GM12878 (cell line): ENCODE measurements at places on chromosomes 4 and X.

DNA sequence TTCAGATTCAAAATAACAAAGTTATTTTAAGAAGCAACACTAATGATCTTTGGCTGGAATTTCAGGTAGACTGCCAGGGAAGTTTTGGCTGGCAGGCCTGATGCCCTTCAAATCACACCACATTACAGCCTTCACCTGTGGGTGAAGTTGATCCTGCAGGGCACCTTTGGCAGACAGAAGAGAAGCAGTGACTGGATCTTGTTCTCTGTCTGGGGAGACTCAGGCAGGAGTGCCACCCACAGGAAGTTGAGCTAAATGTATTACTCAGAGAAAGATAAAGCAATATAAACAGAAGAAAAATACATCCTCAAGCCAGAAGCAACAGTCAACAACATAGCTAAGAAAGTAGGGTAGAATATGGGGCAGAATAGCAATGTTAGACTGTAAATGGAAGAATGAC, 12.8 kb upstream of the CFAP299 start:
- no peak for DNase-seq

GRCh38 chr4:3871181-3871852, 105.1 kb downstream of the ADRA2C start:
- no peak for DNase-seq

GRCh38 chr4:102525097-102525496, 23.9 kb downstream of the NFKB1 start:
- DNase-seq, result no peak

DNA sequence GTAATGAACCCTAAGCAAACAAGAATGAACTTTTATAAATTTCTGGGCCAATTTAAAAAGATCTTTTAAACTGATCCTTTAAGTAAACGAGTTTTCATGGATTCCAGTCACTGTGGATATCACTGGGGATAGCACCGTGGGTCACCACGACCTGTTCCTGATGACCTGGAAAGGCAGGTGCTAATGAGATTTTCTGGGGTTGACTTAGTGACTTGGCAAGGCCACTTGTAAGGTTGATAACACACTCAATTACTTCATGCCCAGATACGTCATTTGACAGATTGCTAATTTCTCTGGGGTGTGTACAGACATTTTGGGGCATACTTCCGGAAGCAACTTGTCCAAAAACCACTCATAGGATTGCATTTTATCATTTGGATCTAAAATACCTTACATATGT, 24.5 kb downstream of the PDLIM3 start:
- no peak for DNase-seq

GRCh38 chr4:86160426-86160825, 199.4 kb downstream of the MAPK10 start:
- no peak for DNase-seq

DNA sequence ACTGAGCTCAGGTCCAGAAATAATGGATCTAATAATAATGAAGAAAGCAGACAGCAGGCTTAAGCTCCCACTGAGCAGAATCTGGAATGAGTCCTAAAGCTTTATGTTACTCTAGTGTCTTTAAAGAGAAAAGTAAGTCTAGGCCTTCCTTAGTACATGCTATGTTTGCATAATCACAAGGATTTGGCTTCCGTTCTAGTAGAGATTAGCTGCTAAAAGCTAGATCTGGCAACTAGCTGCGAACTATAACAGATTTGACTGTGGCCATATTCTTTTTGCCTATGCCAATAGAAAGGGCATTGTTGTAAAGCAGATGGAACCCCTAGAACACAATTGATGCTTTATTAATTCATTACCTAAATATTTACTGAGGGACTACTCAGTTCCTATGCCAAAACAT, 19.0 kb downstream of the COX7B2 start:
- no peak for DNase-seq

DNA sequence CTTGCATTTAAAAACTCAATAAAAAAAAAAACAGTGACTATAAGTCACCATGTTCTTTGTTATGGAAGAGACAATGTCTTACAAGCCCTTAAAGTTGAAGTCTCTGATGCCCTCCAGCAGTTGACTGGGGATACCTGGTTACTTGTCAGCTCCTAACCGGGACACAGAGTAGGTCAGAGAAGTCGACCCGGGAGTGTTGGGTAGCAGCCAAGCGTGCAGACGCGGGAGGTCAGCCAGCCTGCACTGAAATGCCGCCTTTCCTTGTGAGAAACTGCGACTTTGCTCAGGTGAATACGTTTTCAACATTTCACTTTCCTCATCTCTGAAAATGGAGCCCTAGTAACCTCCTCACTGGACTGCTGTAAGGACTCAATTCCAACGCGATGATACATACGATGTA, 81.8 kb downstream of the F11 start:
- DNase-seq, result no peak

- DNase-seq, result no peak
Observed at GRCh38 chr4:8724436-8725070, 132.0 kb downstream of the CPZ start.

DNA sequence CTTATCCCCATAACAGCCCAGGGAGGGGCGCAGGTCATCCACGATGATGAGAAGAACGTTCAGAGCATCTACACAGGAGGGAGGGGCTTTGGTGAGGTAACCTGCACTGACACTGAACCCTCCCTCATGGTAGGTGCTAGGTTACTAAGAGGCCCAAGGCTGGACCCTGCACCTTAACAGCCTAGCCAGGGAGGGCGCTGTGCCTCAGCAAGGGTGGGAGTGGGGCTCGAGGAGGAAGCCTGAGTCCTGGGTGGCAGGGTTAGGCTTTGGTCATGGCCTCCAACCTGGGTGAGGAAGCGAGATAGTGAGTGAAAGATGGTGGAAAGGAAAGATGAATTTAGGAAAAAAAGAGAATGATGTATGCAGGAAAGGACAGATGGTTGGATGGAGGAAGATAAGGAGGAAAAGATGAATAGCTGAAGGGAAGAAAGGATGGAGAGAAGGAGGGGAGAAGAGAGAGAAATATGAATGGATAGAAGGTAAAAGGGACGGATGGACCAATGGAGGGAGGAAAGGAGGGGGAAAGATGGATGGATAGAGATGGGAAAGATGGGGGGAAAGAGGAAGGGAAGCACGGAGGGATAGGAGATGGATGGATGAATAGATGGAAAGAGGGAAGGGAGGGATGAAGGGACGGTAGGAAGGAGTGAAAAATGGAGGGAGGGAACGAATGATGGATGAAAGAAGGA, 736 bp downstream of the IDS start:
- DNase-seq, result no peak

GRCh38 chr4:147820975-147821374, 89.1 kb downstream of the ARHGAP10 start:
- DNase-seq, result no peak

DNA sequence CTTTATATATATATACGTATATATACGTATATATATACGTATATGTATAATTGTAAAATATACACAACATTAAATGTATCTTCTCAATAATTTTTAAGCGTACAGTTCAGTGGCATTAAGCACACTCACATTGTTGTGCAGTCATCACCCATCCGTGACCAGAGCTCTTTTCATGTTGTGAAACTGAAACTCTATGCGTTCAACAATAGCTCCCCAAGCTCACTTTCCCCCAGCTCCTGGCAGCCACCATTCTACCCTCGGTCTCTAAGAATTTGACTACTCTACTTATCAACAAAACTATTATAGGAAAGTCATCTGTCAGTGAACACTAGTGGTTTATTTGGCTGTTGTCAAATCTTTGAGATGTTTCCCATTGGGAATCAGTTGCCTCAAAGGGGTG, 621.8 kb upstream of the GALNT7 start:
- peak; percentile 8 for DNase-seq

GRCh38 chr4:162700815-162701361, 465.8 kb downstream of the NAF1 start:
- DNase-seq, result no peak

DNA sequence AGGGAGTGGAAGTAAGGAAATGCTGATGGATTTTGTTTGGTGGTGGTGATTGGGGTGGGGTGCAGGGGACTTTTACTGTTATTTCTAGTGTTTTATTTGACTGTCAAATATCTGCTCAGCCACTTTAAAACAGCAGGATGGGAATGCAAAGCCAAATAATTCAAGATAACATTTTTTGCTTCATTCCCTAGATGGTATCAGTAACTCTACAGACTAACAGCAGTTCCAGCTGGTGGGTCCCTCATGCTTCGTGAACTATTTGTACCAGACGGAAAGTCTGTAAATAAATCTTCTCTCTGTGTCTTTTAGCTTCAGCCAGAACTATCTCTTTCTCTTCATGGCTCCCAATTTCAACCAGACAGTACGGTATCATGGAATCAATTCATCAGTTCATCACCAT, 27.5 kb downstream of the GPR143 start:
- DNase-seq, result no peak

DNA sequence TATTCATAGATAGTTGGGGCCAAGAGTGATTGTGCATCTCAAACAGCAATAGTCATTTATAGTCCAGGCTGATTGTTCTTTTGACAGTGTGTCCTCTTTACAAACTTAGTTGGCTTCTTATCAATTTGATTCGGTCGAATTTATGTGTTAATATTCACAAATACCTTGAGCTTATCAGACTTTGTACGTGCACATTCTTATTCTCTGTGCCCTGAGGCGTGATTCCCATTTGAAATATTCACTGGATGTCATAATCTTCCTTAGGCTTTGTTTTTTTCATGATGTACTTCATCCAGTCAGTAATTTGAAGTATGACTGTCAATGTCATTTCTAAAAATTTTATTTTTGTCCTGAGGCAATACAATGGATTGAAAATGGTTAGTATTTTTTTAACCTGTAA, 263.5 kb upstream of the PCDH7 start:
- DNase-seq, result no peak

DNA sequence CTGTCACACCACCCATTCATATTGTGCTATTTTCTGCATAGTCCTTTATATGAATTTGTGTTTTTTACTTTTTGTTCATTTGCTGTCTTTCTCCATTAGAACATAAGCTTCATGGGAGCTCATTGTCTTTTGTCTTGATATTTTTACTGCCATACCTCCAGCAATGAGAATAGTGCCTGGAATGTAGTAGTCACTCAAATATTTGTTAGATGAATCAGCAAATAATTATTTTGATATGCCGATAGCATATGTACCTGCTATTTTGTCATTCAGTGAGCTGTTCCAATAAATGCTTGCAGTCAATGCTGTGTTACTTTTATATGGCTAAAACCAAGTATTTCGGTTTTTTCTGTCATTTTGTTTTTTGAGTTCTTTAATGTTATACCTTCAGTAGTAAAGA, 43.5 kb upstream of the SLC25A31 start:
- no peak for DNase-seq

DNA sequence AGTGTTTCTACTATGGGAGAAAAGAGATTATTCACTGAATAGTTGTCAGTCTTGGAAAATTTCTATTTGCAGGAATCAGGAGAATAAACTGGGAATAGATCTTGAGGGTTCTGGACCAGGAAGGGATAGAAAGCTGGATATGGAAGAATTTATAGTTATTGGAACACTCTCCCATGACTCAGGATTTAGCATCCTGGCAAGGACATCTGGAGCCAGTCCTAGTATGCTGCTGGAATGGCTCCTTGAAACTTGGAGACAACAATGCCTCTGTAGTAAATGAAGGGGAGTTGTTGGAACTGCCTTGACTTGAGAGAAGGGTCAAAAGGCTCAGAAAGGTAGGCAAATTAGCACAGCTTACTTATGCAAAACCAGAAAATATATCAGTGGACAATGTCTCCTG, 23.5 kb upstream of the THOC2 start:
- DNase-seq, result no peak

- no peak for DNase-seq
Observed at GRCh38 chr4:11685481-11685880, 256.8 kb upstream of the HS3ST1 start.

GRCh38 chr4:71593311-71593710, 190.6 kb downstream of the GC start:
- DNase-seq, result no peak
